ENCODE measurements at places on chromosomes 6 and 20.

DNA sequence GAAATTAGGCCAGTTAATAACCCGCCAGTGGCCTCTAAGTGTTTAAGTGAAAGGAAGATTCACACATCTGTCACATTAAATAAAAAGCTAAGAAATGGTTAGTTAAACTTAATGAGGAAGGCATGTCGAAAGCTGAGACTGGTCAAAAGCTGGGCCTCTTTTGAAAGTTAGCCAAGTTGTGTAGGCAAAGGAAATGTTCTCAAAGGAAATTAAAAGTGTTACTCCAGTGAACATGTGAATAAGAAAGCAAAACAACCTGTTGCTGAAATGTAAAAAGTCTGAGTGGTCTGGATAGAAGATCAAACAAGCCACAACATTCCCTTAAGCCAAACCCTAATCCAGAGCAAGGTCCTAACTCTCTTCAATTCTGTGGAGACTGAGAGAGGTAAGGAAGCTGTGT, 10.9 kb upstream of the MTRF1L start:
- no peak for DNase-seq

GRCh38 chr6:122449069-122449468, 22.5 kb downstream of the SERINC1 start:
- DNase-seq, result no peak

DNA sequence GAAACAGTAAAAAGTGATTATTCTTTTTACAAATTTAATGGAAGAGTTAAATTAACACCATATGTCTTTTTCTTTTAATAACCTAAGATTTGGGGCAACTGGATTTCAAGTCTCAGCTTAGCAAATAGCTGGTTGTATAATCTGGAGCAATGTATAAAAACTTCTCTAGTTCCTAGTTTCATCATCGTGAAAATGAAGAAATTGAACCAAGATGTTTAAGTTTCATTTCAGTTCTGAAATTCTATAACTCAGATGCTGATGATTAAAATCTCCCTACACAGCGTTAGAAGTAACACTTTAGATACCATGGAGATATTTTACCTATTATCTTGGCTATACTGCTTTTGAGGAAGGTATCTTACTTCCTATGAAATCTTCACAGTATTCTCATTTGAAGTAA, 252.0 kb downstream of the KIF16B start:
- DNase-seq, result no peak

DNA sequence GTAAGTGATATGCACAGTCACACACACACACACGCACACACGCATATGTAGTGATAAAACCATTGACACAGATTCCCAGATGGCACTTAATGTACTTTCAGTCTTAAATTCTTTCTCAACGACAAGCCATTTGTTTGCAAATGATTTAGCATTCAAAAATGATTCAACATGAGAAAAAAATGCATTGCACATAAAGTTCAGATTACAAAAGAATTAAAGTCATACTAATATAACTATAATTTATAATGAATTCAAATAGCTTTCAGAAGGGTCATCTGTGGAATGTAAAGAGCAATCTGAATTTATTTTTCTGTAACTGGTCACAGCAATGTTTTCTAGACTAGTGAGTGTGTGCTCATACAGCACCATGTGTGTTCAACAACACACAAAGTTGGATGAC, 521.6 kb upstream of the ZNF337 start:
- no peak for DNase-seq

DNA sequence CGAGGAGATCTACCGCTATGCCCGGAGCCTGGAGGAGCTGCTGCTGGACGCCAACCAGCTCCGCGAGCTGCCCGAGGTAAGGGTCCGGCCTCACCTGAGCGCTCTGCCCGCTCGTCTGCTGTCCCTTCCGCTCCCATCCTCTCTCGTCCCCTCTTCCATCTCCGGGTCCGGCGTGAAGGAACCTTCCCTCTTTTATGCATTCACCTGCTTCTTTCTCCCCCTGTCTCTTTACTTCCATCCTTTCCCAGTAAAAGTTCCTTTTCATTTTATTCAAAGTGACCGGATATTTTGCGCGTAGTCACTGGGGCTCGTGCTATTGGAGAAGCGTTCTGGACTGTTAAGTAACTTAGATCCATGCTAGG, 516 bp downstream of the LRRC1 start:
- no peak for DNase-seq

GRCh38 chr6:108174371-108175175, 8.8 kb downstream of the NR2E1 start:
- DNase-seq, result no peak

DNA sequence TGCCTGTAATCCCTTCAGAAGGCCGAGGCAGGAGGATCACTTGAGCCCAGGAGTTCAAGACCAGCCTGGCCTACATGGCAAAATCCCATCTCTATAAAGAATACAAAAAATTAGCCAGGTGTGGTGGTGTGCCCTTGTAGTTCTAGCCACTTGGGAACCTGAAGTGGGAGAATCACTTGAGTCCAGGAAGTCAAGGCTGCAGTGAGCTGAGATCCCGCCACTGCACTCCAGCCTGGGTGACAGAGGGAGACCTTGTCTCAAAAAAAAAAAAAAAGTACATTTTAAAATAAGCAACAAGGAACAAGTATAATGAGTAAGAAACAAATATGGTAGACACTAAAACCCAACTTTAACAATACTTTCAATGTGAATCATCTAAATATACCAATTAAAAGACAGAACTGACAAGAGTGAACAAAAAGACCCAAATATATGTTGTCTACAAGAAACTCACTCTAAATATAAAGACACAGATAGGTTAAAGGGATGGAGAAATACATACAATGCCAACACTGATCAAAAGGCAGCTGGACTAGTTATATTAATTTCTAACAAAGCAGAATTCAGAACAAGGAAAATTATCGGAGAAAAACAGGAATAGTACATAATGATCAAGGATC, 37.7 kb downstream of the RANBP9 start:
- no peak for DNase-seq

DNA sequence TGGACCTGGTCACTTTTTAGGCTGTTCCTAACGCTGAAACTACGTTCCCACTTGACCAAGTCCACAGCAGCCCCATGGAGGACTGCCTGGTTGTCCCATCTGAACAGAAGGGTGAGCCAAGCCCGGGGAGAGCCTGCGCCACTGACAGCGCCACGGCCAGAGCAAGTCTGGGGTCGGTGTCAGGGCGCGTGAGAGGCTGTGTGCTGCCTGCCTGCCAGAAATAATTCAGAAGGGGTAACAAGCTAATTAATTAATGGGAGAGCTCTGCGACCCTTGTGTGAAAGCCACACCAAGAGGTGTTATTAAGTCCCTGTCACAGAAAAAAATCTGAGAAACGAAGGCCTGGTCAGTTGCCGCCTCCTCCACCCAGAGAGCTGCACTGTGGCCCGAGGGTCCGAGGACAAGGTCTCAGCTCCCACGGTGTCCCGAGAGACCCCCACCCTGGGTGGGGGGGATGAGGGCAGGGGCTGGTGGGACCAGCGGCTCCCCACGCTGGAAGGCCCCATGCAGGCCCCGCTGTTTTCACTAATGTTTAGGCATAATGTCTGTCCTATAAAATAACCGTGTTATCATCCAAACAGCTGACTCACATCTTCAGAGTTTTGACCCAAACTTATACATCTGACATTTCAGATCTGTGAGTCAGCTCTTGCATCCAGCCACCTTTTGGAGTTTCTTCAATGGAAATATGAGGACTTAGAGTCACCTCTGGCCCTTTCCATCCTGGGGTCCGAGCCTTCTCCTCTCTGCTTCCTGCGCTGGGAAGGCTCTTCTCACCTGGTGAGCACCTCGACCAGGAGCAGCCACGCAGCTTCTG, 58.5 kb downstream of the DLL1 start:
- no peak for DNase-seq
